Vagina (tissue), 2 donors: ENCODE measurements at places on chromosomes 12 and 14. TPM values are rescaled to one million over a fixed set of nuclear protein-coding genes. Genes with fewer than 3 reads are reported as not detected.

GYS2 gene
- total RNA-seq: 0.98 TPM

MYF6 gene
- total RNA-seq: not detected

MIPOL1 gene
- total RNA-seq: 24.8 TPM

DNA sequence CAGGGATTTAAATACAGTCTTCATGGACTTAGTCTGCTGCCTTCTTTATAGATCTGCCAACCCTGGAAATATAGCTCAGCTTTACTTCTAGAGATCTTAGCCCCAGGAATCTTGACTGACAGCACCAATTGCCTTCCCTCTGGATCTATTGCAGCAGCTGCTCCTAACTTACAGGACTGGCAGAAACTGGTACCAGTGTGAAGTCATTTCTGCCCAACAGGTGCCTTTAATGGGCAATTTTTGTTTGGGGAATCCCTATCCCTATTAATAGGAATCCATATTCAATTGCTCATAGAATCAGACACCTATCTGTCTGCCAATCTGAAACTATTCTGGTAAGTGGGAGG is 27.2 kb downstream of the SPX start:
- DNase-seq: no peak

DNA sequence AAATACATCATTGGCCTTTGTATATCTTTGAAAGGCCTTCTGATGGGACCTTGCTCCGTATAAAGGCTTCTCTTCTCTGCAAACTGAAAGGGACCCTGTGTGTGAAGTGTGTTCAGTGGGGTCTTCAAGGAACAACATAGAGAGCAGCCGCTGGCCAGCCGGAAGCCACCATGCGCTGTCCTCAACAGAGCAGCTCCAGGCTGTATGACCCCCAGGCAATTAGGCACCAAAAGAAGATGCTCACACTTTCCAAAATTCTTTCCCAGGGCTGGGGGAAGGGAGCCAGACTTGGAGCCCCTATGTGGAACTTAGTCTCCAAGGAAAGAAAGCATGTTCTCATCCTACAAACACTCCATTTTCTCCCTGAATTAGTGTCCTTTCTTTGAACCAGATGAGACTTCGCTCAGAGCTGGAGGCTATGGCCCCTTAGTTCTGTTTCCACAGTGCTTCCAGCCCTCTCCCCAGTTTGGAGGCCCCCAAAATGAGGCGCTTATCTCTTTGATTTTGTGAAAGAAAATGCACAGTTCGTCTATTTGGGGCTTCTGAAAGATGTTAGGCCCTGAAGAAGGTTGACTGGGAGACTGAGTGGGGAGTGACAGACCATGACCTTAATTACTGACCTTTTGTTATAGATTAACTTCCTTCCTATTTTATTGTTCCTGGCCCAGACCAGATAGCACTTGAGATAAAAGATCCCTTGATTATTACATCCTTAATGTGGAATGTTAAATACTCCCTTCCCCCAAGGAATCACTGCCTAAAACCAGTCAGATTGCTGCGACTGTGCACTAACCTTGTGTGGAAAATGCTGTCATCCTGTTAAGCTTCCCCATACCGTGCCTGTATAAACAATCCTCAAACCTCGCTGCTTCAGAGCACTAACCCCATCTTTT is 128.3 kb upstream of the FGD4 start:
- no peak for DNase-seq

GRCh38 chr14:53147208-53147607 is 5.9 kb downstream of the DDHD1 start:
- DNase-seq: no peak

DNA sequence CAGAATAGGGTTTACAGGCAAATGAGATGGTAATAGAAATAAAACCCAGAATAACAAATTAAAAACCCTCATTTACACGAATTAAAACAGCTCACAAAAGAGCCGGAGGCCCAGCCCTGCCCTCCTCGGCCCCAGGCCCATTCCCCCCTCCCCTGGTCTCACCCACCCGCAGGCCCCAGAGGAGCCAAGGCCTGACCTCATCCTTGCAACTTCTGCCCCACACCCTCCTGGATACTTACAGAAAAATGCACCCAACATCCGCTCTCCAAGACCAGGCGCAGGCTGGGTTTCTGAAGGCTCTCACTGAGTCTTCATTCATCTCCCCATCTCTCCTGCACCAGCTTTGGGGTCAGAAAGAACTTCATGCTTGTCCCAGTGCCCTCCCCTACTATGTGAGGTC is 16.2 kb upstream of the VSX2 start:
- no peak for DNase-seq
